ENCODE measurements at places on chromosomes 2 and 18.

DNA sequence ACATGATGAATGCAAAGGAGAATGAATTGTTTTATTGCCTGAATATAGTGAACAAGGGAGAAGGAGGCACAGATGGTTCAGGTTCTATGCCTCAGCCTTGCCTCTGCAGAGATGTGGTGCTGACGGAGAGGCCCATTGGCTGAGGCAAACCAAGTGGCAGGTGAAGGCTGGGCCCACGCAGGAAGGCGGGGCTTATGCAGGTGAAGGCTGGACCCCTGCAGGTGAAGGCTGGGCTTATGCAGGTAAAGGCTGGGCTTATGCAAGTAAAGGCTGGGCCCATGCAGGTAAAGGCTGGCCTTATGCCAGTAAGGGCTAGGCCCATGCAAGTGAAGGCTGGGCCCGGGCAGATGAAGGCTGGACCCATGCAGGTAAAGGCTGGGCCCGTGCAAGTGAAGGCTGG, 414.7 kb downstream of the LRATD1 start:
- DNase-seq, result no peak

DNA sequence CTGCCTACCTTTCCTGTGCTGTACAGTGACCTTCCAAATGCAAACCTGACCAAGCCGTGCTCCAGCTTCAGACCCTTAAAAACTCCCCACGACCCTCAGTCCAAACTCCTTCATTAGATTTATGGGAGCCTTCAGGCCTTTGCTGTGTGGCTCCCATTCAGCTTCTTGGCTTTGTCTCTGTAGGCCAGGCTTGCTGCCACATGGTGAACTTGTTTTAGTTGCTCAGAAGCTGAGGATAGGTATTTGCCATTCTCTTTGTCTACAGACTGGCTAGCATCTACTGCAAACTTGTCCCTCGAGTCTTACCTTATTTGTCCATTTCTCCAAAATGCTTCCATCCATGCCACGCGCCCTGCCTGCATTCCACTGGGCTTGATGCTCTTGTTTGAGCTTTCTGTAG, 49.1 kb downstream of the SOX11 start:
- DNase-seq, result no peak

GRCh38 chr2:101563849-101564248, 88.9 kb upstream of the RFX8 start:
- DNase-seq, result no peak

- no peak for DNase-seq
Measured at GRCh38 chr2:162556996-162557395, 213.1 kb downstream of the GCA start.

- no peak for DNase-seq
Measured at GRCh38 chr2:119371111-119371510, 4.3 kb downstream of the DBI start.

DNA sequence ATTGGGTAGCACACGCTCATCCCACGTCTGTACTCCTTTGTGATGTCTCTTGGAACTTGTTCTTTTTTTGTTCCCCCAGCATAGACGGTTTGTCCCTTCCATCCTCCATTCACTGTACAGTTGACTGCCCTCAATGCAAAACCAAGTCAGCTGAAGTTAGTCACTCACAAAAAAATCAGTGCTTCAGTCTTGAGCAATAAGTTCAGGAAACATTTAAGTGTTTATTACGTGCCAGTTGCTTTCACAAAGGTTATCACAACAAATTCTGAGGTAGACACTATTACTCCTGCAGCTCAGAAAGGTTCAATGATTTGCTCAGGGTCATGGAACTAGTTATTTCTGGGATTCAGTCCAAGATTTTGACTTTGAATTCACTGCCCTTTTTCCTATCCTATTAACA, 102.2 kb downstream of the PDE1A start:
- DNase-seq, result no peak
